NCI-H1436 treated with DMSO at 0.1 percent for 48 hours (cell line): ENCODE measurements at places on chromosomes 16 and 17.

- DNase-seq: no peak
Observed at GRCh38 chr16:78435260-78435659, 335.8 kb downstream of the WWOX start.

DNA sequence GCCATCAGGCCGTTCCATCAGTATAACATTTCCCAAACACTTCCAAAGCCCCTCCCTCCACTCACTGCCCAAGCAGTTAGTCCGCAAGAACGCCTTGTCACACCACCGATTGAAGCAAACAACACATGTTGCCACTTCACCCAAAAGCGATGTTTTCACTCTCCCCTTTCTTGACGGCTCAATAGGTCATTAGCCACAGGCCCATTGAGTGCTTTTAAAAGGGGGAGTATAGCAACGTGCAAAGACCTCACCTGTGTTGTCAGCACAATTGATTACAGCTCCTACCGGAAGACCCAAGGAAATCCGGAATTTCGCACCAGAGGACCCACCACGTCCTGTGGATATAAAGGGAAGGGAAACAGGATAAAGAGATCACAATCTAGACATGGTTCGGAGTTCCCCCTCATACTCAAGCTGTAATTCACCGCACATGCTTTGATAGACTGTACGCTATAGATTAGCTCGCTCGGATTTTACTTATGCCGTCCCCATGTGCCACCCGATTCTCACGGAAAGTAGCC is 690 bp downstream of the RPL23 start:
- DNase-seq: no peak

GRCh38 chr16:30895627-30896260 is 670 bp upstream of the CTF1 start:
- no peak for DNase-seq

GRCh38 chr17:9185688-9186284 is 164.5 kb downstream of the NTN1 start:
- DNase-seq: no peak

DNA sequence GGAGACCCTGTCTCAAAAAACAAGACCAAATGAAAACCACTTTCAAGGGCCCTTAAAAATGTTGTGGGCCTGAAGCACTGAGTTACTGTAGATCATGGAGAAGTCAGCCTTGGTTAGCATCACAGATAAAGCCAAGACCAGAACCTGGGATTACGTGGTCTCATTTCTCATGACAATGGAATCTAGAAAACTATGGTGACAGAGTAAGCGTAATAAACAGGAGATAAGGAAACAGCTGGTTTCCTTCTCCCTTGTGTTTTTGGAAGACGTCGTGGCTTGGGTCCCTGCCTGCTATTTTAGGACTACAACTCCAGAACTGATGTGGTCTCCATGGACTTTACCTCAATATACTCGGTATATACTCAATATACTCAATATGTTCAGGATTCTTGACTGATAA is 180.7 kb upstream of the ZFHX3 start:
- no peak for DNase-seq

GRCh38 chr16:81066681-81067080 is 10.4 kb downstream of the C16orf46 start:
- no peak for DNase-seq

- no peak for DNase-seq
Observed at GRCh38 chr17:979539-980405, at the start of gene NXN. Gene NXN, minus strand, starts transcription at chr17:979776.

GRCh38 chr16:2333772-2334379 is 6.7 kb downstream of the ABCA3 start:
- no peak for DNase-seq

DNA sequence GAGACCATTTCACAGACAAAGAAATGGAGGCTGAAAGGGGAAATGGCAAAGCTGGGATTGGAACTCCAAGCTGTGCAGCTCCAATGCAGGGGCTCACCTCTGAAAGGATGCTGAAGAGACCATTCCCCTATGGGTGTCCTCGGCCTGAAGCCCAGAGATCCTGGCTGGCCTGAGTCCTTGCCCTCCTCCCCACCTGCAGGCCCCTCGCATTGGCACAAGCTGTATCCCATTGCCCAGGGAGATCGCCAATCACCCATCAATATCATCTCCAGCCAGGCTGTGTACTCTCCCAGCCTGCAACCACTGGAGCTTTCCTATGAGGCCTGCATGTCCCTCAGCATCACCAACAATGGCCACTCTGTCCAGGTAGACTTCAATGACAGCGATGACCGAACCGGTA is 2.6 kb downstream of the CA7 start:
- DNase-seq: no peak

GRCh38 chr16:6496996-6497395 is 835.6 kb upstream of the RBFOX1 start:
- no peak for DNase-seq

DNA sequence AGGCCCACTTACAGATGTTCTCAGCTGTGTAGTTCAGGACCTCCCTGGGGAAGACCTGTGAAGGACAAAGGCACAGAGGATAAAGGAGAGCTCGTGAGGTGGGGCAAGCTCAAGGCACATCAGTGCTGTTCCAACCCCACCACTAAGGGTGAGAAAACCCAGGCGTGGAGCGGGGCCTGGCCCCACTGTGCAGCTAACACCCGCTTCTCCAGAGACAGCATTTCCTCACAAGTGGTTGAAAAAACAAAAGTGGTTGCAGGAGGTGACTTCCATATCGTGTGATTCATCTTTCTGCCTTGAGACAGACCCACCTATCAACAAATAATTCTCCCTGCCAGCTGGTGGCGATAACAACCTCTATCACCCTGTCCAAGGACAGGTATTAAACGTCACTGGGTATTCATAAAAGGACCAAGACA is 30.0 kb downstream of the SNN start:
- DNase-seq: no peak

- DNase-seq: no peak
Observed at GRCh38 chr16:8866884-8867215, 2.0 kb downstream of the CARHSP1 start.

GRCh38 chr16:14307059-14307526 is 236.0 kb downstream of the MRTFB start:
- DNase-seq: no peak

DNA sequence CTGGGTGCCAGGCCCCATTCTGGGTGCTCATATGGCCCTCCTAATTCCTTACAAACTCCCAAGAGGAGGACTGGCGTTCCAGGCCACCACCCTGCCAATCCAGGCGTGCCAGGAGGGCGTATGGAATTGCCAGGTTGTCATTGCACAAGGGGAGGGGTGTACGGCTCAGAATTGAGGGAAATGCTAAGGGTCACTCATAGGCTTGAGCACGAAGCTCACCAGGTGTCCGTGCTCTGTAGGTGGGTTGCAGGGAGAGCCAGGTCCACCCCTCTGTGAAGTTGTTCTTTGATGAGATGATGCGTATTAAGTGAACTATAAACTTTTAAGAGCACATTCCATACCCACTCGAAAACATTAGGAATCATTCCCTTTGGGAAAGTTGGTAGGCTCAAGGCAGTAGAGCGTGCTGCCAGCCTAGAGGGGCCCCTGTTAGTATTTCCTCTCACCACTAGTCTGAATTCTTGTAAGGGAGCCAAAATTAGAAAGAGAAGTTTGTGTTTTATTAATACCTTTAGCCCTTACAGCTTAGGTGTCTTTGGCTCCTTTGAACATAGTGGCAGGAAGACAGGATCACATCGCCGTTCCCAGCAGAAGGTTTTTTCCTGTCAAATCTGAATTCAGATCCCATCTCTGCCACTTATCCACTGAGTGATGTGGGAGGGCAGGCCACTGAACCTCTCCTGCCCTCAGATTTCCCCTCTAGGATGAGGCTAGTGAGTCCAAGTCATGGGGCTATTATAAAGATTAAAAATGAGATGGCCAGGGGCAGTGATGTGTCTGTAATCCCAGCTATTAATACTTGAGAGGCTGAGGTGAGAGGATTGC is 38.7 kb upstream of the NFAT5 start:
- no peak for DNase-seq

GRCh38 chr17:80104956-80105375 is 3.6 kb downstream of the GAA start:
- no peak for DNase-seq

DNA sequence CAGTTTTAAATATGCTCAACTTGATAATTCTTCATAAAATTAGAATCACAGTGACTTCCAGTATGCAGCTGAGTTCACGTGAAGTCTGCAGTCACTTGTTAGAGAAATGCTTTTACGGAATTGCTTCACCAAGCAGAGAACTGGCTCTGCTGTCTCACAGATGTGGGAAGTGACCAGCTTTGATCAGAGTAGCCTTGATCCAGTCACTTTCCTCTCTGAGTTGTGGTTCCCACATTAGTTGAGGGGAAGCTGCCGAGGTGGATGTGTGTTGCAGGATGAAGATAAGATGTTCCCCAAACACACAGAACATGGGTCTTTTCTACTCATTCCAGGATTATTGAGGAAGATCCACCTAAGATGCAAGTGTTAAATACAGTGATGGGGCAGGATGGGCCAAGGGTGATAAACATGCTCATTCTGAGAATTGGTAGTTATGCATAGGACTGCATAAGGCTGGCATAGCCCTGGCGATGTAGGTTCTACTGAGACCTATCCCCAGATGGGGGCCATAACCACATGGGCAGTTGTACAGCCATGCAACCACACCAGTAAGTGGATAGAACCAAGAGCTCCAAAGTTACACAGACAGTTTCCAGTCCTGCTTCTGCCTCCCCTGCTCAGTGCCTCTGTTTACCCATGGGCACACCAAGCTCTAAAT is 168.9 kb upstream of the MAF start:
- DNase-seq: no peak

DNA sequence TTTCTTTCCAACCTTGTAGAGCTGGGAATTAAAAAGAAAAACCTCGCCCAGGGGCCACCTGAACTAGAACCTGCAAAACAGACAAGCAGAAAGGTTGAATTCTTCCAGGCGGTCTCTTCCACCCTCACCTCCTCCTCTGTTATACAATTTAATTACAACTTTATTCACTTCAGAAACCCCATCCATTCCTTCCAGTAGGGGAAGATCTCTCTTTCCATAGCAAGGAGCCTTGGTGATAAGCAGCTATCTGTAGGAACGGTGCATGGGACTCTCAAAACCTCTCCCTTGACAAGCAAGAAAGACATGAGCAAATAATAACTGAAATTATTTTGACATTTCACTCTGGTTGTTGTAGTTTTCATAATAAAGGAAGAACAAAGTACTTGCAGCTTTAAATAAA is 176.0 kb downstream of the RBFOX1 start:
- DNase-seq: no peak

GRCh38 chr17:31414550-31414918 is 23.1 kb downstream of the RAB11FIP4 start:
- no peak for DNase-seq

DNA sequence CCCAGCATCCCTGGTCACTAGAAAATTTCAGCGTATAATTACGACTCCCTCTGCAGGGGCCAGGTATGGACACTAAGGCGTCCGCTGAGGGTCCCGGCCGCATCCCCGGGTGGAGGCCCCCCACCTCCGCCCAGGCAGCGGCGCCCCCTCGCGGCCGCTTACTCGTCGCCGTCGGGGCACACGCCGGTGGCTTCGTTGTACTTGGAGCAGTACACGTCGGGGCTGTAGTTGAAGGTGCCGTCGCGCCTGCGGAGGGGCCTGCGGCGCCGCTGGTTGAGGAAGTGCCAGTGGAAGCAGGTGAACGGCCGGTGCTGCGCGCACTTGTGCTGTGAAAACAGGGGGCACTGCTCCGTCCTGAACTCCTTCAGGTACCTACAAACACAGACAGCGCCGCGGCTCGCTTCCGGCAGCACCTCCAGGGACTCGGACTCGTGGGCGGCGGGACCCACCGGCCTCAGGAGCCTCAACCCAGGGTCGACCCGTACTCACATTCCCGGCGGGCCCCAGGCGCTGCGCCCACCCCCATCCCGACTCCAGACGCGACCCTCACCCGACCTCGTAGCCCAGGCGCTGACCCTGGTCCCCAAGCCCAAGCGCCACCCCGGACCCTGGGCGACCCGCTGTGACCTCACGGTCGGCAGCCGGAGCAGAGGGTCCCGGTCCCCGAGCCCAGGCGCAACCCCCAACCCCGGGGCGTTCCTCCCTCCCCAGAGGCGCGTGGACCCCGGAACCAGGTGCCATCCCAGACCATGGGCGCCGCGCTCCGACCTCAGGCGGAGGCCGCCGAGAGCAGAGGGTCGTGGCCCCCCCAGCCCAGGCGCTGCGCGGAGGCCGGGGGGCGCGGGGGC is 596 bp downstream of the UNKL start:
- no peak for DNase-seq

DNA sequence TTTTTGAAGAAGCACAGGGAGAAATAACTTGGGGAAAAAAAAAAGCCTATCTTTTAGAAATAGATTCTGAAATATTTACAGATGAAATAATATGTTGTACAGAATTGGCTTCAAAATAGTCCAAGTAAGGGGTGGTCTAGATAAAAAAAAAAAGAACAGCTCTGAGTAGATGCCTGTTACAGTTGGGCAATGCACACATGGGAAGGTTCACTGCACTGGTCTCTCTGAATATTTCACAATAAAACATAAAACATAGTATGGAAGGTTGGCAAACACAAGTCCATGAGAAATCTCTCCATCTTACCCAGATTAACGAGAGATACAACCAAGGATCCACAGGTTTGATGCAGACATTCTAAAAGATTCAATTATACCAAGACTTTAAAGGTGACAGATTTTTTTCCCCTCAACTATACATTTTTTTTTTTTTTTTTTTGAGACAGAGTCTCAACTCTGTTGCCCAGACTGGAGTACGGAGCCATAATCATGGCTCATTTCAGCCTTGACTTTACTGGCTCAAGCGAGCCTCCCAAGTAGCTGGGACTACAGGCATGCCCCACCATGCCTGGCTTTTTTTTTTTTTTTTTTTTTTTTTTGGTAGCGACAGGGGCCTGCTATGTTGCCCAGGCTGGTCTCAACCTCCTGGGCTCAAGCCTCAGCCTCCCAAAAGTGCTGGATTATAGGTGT is 58.0 kb downstream of the KANSL1 start:
- no peak for DNase-seq

DNA sequence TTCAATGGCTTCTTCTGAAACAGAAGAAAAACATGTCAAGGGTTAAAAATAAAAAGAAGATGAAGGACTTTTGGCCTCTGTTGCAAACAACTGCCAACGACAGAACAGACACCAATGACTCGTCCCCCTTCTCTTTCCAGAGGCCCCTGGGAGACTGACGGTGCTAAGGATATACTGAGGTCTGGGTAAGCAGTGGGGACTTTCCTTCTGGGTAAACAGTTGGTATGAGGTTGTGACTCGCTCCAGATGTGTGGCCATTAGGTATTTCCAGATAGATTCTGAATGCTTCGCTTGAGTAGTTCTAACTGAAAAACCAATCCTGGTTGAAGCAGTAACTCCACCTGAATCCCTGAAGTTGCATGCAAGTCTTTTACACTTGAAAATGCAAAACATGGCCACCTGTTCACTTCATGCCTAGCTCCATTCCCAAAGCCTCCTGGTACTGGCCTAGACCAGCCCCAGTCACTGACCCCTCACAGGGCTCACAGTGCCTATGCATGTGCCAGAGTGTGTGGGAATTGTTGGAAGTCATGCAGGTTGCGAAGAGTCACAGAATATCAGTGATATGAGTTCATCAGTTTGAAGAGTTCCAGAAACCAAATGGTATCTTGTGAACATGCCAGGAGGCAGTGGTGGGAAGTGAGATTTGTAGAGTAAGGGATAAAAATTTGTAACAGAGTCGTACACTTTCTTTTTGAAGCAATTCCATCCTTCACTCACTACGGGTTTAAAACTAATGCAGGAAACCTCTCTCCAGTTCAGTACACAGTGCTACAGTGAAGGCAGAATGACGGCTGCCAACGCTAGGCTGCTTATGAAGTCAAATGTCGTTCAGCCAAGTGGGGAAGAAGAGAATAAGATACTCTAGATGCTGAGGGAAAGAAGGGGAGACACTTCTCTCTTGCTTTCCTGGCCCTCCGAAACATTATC is 217.8 kb downstream of the ZFHX3 start:
- no peak for DNase-seq
